T-helper 17 cell (primary cell): ENCODE measurements at places on chromosomes 11 and 22.
A peak's percentile ranks its signal among the peaks of the same experiment; 100 is the strongest.

DNA sequence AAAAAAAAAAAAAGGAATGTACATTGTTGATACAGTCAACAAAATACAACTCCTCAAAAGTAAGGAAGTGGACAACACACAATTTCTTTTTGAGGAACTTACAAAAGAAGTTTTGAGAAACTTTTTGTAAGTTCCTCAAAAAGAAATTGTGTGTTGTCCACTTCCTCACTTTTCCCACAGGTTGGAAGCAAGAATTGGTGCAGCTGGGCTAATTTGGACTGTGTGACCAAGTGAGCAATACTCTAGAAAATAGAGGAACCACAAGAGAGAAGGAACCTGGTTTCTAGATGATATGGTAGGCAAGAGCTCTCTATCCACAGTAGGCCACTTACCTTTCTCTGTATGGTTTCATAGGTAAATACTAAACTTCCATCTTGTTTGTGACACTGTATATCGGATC is 1053.8 kb downstream of the LRRC4C start:
- H3K27ac ChIP-seq, result no peak overlapping the region
- H3K27me3 ChIP-seq, result no peaks in the 10 kb centered on the region
- no peaks in the 10 kb centered on the region for H3K4me1 ChIP-seq
- H3K4me3 ChIP-seq, result no peak overlapping the region
- no peaks in the 10 kb centered on the region for H3K36me3 ChIP-seq

- no peak overlapping the region for H3K27ac ChIP-seq
- peak overlapping the region; percentile 94 for H3K4me3 ChIP-seq
- peak; percentile 14 for DNase-seq
- H3K27me3 ChIP-seq, result no peaks in the 10 kb centered on the region
Observed at GRCh38 chr11:910044-910588, 494 bp downstream of the CHID1 start.

DNA sequence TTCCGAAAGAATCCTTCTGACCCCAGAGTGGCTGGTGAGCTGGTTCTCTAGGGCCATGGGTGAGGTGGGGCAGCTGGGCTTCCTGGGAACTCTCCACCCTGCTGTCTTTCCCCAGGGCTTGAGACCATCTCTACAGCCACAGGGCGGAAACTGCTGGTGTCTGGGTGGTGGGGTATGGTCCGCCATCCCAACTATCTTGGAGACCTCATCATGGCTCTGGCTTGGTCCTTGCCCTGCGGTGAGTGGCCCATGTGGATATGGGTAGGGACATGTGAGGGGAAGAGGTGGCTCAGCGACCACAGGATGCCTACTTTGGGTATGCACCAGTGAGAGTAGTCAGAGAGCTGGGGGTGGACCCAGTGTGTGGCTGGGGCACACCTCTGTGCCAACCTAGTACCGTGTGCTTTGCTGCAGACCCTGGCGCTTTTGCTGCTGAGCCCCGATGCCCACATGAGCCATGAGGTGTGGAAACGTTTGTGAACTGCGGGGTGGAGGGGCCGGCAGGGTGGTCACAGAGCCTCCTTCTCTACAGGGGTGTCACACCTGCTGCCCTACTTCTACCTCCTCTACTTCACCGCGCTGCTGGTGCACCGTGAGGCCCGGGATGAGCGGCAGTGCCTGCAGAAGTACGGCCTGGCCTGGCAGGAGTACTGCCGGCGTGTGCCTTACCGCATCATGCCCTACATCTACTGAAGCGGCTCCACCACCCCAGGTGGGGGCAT is 2.0 kb downstream of the ZNHIT2 start:
- no peaks in the 10 kb centered on the region for H3K27me3 ChIP-seq
- peaks cover 28% of the 10 kb centered on the region for H3K4me1 ChIP-seq
- DNase-seq, result no peak
- H3K4me3 ChIP-seq, result peak overlapping the region; percentile 61
- no peaks in the 10 kb centered on the region for H3K36me3 ChIP-seq

- no peak for DNase-seq
- H3K27ac ChIP-seq, result no peak overlapping the region
- H3K4me1 ChIP-seq, result peaks cover 6% of the 10 kb centered on the region
- no peaks in the 10 kb centered on the region for H3K36me3 ChIP-seq
Observed at GRCh38 chr11:77180346-77180745, 52.3 kb downstream of the MYO7A start.

- no peak for DNase-seq
- H3K27ac ChIP-seq, result no peak overlapping the region
- H3K27me3 ChIP-seq, result peaks cover 29% of the 10 kb centered on the region
- no peak overlapping the region for H3K4me3 ChIP-seq
Observed at GRCh38 chr11:110716361-110716760, 4.1 kb upstream of the ARHGAP20 start.

DNA sequence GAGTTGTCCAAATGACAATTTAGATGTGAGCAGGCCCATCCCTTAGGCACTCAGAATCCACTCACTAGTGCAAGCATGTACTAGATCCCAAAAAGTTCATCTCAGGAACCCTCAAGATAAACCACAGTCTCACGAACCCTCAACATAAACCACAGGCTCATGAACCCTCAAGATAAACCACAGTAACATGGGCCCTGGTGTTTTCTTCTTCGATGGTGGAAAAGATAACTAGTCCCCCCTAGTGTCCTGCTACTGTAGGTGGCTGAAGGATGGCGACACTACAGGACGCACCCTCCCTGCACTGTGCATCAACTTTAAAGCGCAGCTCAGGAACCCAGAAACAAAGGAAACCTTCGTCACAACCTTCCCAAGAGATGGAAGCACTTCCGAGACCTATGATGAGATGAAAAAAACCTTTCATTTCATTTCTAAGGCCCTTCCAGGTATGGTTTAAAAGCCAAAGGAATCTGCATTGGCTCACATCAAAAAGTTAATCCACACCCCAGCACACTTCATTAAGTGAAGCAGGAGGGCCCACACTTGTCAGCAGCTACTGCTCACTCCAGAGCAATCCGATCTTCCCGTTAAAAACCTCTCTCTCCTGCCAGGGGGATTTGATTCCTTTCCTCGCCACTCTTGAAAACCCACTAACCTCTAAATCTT is 2.4 kb downstream of the LARGE1 start:
- no peak overlapping the region for H3K4me3 ChIP-seq
- peaks cover 44% of the 10 kb centered on the region for H3K27me3 ChIP-seq
- peaks cover 18% of the 10 kb centered on the region for H3K4me1 ChIP-seq
- no peaks in the 10 kb centered on the region for H3K36me3 ChIP-seq

DNA sequence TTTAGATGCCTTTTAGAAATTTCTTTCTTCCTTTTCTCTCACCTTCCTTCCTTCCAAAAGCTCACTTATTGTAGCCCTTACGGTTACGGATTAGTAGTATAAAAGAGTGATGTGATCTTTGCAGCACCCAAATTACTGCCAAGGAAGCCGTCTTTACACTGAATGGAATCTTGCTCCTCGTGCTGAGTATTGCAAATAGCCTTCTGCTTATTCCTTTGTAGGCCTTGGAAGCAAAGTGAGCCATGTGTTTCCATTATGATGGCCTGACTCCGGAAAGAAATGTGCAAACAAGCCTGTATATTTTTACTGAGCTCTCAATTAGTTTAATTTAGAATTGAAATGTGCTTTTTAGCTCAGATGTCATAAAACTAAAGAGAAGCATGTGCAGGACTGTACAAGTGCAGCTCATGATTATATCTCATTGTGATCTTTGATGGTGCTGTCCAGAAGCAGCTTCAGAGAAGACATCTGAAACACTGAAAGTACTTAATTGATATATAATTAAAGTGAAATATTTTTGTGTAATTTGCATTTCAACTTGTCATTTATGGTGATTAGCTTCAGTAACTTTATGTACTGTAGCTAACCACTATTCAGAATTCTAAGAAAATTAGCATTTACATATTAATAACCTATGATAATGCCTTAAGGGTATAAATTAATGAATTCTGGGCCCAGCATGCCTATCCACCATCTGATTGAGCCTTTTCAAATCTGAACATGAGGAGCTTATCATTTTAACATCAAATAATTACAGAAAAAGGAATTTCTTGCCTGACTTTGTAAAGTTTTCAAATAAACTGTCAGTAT is 129.3 kb downstream of the GRIA4 start:
- H3K36me3 ChIP-seq, result no peaks in the 10 kb centered on the region
- H3K27me3 ChIP-seq, result no peaks in the 10 kb centered on the region
- no peak overlapping the region for H3K4me3 ChIP-seq
- no peak overlapping the region for H3K27ac ChIP-seq
- DNase-seq, result no peak
- H3K4me1 ChIP-seq, result no peaks in the 10 kb centered on the region

GRCh38 chr11:11370255-11370961 is 17.4 kb upstream of the CSNK2A3 start:
- H3K27ac ChIP-seq, result no peak overlapping the region
- no peak overlapping the region for H3K4me3 ChIP-seq
- H3K36me3 ChIP-seq, result no peaks in the 10 kb centered on the region
- no peaks in the 10 kb centered on the region for H3K4me1 ChIP-seq
- peaks cover 30% of the 10 kb centered on the region for H3K27me3 ChIP-seq
- DNase-seq, result no peak
